D721Med (cell line): ENCODE measurements at places on chromosomes 2 and 18.

- DNase-seq = no peak
Measured at GRCh38 chr2:96092573-96092877, 23.8 kb downstream of the ADRA2B start.

DNA sequence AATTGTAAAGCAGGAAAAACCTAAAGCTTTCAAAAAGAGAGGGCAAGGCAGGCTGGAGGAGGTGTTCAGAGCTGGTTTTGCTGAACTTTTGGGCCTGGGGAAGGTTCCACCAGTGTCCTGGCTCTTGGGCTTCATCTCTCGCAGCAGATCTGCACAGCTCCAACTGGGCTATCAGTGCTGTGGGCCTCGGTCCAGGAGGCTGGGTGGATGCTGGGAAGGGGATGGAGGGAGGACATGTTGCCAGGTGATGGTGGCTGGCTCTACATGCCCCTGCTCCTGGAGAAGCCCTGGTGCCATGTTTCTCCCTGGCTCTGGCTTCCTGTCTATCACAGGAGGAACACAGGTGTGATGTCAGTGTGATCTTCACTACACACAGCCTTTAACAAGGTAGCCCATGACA is 187.1 kb downstream of the SH3RF3 start:
- DNase-seq = no peak

DNA sequence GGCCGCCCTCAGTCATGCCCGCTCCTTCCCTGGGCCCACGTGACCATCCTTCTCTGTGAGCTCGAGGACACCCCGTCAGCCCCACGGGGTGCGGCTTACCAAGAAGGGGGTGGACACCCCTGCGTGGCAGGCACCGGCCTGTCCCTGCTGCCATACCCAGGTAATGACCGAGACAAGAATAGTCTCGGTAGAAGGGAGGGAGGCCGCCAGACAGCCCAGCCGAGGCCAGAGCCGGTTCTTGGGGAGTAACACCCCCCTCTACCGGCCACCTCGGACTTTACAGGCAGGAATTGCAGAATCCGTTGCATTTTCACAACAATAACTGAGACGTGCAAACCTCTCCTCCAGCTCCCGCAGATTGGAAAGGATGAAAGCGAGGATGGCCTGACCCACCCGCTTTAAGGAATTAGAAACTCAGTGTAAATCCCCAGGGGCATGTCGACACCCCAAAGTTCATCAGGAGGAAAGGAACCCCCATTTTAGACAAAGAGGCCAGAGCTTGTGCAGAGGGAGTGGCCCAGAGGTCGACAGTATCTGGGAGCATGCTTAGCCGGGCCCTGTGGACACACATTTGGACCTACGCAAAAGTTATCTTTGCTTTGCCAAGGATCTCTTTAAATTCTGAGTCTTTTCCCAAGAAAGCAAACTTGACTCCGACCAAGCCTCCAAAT is 60.1 kb upstream of the GLI2 start:
- DNase-seq = no peak

DNA sequence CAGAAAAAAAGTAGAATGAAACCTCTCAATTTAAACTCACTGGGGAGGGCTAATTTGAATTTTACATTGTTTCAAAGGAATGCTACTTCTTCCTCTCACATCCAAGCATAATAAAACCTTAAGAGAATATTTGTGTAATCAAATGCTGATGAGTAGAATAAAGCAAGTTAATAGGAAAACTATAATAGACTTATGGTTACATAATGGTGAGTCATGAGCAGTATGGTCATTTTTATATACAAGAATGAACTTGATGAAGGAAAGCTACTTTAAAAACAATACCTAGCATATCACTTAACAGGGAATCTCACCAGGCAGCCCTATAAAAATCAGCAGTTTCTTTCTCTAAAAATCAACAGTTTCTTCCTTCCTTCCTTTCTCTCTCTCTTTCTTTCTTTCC is 80.3 kb downstream of the VSNL1 start:
- no peak for DNase-seq

GRCh38 chr2:20168048-20168726 is 56.7 kb downstream of the SDC1 start:
- DNase-seq = no peak

GRCh38 chr18:37487400-37487867 is 78.2 kb downstream of the CELF4 start:
- DNase-seq = no peak

DNA sequence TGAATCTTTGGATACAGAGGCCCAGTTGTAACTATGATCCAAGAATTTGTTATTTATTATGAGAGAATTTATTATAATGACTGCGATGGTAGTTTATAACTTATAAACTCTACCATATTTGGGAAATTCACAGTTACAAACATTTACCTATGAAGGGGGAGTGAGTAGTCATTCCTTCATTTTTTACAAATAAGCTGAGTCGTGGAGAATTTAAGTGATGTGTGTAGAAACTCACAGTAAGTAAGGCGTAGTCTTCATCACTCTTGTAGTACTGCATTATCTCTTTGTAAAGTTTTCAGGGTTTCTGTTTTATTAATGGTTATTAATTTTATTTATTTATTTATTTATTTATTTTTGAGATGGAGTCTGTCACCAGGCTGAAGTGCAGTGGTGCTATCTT is 13.5 kb downstream of the CREB1 start:
- no peak for DNase-seq

DNA sequence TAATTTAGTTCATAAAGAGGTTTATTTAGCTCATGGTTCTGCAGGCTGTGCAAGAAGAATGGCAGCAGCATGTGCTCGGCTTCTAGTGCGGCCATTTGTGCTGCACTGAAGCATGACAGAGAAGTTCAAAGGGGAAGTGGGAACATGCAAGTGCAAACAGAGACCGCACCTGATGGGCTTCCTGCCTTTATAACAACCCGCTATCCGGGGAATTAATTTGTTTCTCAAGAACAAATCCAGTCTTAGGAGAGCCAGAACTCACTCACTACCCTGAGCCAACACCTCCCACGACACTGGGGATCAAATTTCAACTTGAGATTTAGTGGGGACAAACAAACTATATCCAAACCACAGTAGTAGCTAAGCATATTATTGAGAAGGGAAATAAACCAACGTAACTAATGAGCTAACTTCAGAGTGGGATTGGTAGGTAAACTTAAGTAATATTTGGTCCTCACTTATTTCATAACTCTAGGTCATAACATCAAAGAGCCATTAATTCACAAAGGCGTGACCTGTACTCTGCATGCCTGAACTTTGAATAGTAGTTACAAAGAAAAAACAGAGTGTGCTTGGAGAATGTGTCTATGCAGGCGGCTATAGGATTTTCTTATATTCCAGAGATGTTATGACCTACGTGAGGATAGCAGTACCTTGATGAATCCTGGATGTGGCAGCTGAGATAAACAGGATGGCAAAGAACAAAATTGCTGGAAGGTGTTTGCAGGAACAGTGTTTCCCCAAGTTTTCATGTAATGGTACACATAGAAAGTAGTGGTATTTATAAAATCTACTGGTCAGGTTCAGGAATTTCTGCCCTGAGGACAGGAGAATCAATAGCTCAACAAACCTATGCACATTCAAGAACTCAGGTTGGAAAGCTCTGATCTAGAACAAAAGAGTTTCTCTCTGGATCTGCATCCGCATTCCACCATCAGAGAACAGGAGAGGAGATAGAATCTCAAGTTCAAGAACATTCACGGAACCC is 845.9 kb upstream of the ID2 start:
- DNase-seq = no peak

GRCh38 chr2:73851274-73851673 is 22.5 kb downstream of the STAMBP start:
- DNase-seq = no peak
